ENCODE measurements at places on chromosomes 5 and 9. TPM values are rescaled to one million over a fixed set of nuclear protein-coding genes. Genes with fewer than 3 reads are reported as not detected.

GRCh38 chr9:95815133-95815532 lies 60.4 kb upstream of the ERCC6L2 start:
- no peak for DNase-seq
- H3K27ac ChIP-seq, result no peak overlapping the region
- no peak overlapping the region for H3K4me3 ChIP-seq
- H3K36me3 ChIP-seq, result peaks cover 3% of the 10 kb centered on the region
- no peaks in the 10 kb centered on the region for H3K4me1 ChIP-seq
- H3K27me3 ChIP-seq, result no peaks in the 10 kb centered on the region

- H3K27me3 ChIP-seq, result no peaks in the 10 kb centered on the region
- no peak overlapping the region for H3K4me3 ChIP-seq
- no peaks in the 10 kb centered on the region for H3K4me1 ChIP-seq
These were observed 80.9 kb downstream of the BARX1 start for GRCh38 chr9:93874242-93874641.

- H3K36me3 ChIP-seq, result no peaks in the 10 kb centered on the region
- no peak overlapping the region for H3K4me3 ChIP-seq
- no peak overlapping the region for H3K27ac ChIP-seq
- no peaks in the 10 kb centered on the region for H3K4me1 ChIP-seq
These were observed 96.9 kb downstream of the OLFM1 start for GRCh38 chr9:135184181-135185053.

Gene PCAT7
- total RNA-seq, result not detected

DNA sequence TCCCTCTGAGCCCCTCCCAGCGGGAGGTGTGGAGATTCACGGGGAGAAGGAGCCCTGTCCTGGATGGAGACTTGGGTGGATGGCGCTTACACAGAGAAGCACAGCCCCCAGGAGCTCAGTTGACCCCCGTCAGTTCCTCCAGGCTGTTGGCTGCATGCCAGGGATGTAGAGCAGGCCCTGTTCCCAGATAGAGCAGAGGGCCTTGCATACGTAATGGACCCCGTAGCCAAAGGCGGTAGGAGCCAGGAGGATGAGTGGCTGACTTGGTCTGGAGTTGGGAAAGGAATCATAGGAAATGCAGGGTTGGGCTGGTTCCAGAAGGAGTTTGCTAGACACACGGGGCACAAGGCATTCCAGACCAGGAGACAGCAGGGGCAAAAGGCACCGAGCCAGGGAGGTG lies 2.5 kb downstream of the PMPCA start:
- H3K4me1 ChIP-seq, result peaks cover 27% of the 10 kb centered on the region
- no peaks in the 10 kb centered on the region for H3K27me3 ChIP-seq
- H3K4me3 ChIP-seq, result no peak overlapping the region
- peaks cover 6% of the 10 kb centered on the region for H3K36me3 ChIP-seq

GRCh38 chr9:127954831-127955293 lies 17.2 kb upstream of the DPM2 start:
- H3K36me3 ChIP-seq, result no peaks in the 10 kb centered on the region
- peaks cover 61% of the 10 kb centered on the region for H3K4me1 ChIP-seq
- H3K27me3 ChIP-seq, result no peaks in the 10 kb centered on the region
- no peak overlapping the region for H3K4me3 ChIP-seq

GRCh38 chr9:36082931-36083330 lies 46.2 kb downstream of the RECK start:
- H3K27ac ChIP-seq, result no peak overlapping the region
- DNase-seq, result no peak

DNA sequence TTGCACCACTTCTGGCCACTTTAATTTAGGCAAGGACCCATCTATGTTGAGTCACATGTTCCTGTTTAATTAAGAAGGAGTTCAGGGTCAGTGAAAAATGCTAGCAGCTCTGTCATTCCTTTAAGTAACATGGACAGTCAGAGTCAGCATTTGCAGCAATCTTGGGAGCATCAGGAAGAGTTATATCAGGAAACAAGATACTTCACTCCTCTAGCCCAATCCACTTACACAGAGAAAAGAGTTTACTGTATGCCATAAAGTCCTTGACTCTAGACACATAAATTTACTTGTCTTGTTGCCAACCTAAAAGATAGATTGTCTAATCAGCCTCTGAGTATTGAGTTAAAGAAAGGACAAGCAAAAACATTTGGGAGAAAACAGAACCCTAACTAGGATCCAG lies 266.7 kb downstream of the PJA2 start:
- H3K27me3 ChIP-seq, result no peaks in the 10 kb centered on the region
- no peak for DNase-seq
- no peak overlapping the region for H3K27ac ChIP-seq
- H3K36me3 ChIP-seq, result no peaks in the 10 kb centered on the region

GRCh38 chr5:107878661-107879060 lies 207.9 kb upstream of the EFNA5 start:
- no peak for DNase-seq
- H3K27ac ChIP-seq, result no peak overlapping the region
- no peaks in the 10 kb centered on the region for H3K36me3 ChIP-seq
- H3K4me3 ChIP-seq, result no peak overlapping the region
- H3K27me3 ChIP-seq, result no peaks in the 10 kb centered on the region

DNA sequence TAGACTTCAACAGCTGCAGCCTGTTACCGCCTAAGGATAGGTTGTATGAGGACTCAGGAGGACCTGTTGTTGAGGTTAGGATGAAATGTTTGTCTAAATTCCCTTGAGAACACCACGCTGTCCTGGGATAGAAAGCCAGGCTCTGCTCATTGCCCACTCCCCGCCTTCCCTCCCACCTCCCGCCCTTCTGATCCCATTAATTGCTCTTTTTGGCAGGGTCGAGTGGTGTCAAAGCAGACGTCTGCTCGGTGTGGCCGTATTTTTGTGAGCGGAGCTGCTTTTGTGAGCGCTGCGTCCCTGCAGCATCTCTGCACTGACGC lies 62.3 kb downstream of the SPATA31C2 start:
- H3K27me3 ChIP-seq, result no peaks in the 10 kb centered on the region
- H3K4me1 ChIP-seq, result peaks cover 23% of the 10 kb centered on the region
- H3K27ac ChIP-seq, result peak overlapping the region; percentile 91
- H3K36me3 ChIP-seq, result no peaks in the 10 kb centered on the region
- H3K4me3 ChIP-seq, result peak overlapping the region; percentile 37

Gene GABRA6
- total RNA-seq, result not detected

- H3K27me3 ChIP-seq, result no peaks in the 10 kb centered on the region
- H3K4me1 ChIP-seq, result no peaks in the 10 kb centered on the region
- no peak for DNase-seq
- H3K4me3 ChIP-seq, result no peak overlapping the region
These were observed 134.9 kb downstream of the PRDM6 start for GRCh38 chr5:123223921-123224320.

- peak overlapping the region; percentile 31 for H3K27ac ChIP-seq
- no peaks in the 10 kb centered on the region for H3K36me3 ChIP-seq
- H3K4me3 ChIP-seq, result no peak overlapping the region
These were observed 330.7 kb downstream of the PDE4D start for GRCh38 chr5:59562756-59563389.

GRCh38 chr5:126869005-126869451 lies 92.1 kb downstream of the LMNB1 start:
- no peaks in the 10 kb centered on the region for H3K4me1 ChIP-seq
- no peak overlapping the region for H3K27ac ChIP-seq
- DNase-seq, result no peak
- no peak overlapping the region for H3K4me3 ChIP-seq
- no peaks in the 10 kb centered on the region for H3K27me3 ChIP-seq
- H3K36me3 ChIP-seq, result no peaks in the 10 kb centered on the region

Gene TSSK1B
- not detected for total RNA-seq

All from body of pancreas (tissue), 4 donors.